Spleen (tissue), 13 donors: ENCODE measurements at places on chromosomes 1 and 21. TPM values are rescaled to one million over a fixed set of nuclear protein-coding genes. Genes with fewer than 3 reads are reported as not detected.

PSMD4 gene
- 149 TPM for polyA plus RNA-seq

KPRP gene
- polyA plus RNA-seq, result not detected

AMIGO1 gene
- 0.57 TPM for polyA plus RNA-seq

LCE3E gene
- polyA plus RNA-seq, result not detected

EXTL1 gene
- 0.63 TPM for polyA plus RNA-seq

RXRG gene
- polyA plus RNA-seq, result 0.12 TPM

LCE7A gene
- polyA plus RNA-seq, result not detected

RIPPLY3 gene
- polyA plus RNA-seq, result not detected

PTPRF gene
- 2.7 TPM for polyA plus RNA-seq

ACOT11 gene
- 0.86 TPM for polyA plus RNA-seq

KRTAP13-2 gene
- not detected for polyA plus RNA-seq

CD1B gene
- not detected for polyA plus RNA-seq

BTBD8 gene
- polyA plus RNA-seq, result 0.52 TPM

DISP1 gene
- polyA plus RNA-seq, result 1.5 TPM

IL6R gene
- polyA plus RNA-seq, result 3.9 TPM

RGSL1 gene
- polyA plus RNA-seq, result not detected

LHX8 gene
- polyA plus RNA-seq, result not detected

CNKSR1 gene
- polyA plus RNA-seq, result 2.0 TPM

CRB1 gene
- polyA plus RNA-seq, result 0.30 TPM

VSIG8 gene
- 0.43 TPM for polyA plus RNA-seq

INTS11 gene
- polyA plus RNA-seq, result 106 TPM

RGS13 gene
- 0.32 TPM for polyA plus RNA-seq

PRRX1 gene
- polyA plus RNA-seq, result 5.9 TPM

CCDC181 gene
- 0.03 TPM for polyA plus RNA-seq

HRNR gene
- polyA plus RNA-seq, result under 0.01 TPM
